ENCODE measurements at places on chromosomes 1 and 21.

GRCh38 chr1:85148524-85149250, 52.1 kb downstream of the SYDE2 start:
- DNase-seq: peak; percentile 68

DNA sequence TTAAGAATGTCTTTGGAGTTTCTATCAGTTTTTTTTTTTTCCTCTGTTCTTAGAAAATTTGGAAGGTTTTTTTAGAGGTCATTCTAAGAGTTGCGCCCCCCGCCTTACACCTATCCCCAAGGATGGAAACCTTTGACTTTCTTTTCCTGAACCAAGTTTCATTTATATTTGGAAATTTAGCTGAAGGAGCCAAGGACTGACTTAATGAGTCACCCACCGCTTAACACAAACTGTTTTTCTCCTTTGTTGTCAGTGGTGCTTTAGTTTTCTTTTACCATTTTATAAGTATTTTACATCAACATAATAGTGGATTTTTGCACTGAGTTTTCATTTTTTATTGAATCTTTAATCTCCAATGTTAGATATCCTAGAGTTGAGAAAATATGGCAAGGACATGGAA, 25.3 kb downstream of the USP25 start:
- no peak for DNase-seq

- DNase-seq: no peak
Observed at GRCh38 chr1:156154317-156154749, 948 bp downstream of the SEMA4A start.

- DNase-seq: peak; percentile 51
Observed at GRCh38 chr1:9315411-9316079, 22.9 kb downstream of the SPSB1 start.

DNA sequence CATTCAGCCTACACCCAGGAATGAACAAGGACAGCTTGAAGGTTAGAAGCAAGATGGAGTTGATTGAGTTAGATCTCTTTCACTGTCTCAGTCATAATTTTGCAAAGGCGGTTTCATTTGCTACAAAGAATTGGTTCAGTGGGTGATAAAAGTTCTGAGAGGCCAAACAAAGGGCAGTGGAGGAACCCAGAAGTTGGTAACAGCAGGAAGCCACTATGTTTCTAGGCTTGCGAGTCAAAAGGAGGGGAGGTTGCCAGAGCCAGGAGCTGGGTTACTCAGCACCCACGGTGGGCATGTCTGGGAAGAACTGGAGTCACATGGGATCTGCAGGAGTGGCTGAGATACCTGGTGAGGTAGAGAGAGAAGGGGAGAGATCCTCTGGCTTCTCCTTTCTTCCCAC, 64.2 kb upstream of the MRPS6 start:
- DNase-seq: no peak

DNA sequence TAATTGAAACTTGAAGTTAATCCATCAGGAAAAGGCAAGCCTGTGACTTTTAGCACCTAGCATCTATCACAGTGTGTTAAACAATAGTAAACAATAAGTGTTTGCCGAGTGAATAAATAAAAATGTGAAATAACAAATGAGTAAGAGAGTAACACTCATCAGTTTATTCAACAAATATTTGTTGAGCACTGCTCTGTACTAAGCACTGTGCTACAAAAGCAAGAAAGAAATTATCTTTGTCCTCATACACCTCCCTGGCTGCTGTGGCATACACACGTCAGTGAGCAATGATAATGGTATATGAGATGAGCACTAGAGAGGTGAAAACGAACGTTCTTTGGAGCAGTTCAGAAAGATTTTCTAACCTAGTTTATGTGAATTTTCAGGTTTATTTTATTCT, 295.0 kb upstream of the LRRC7 start:
- no peak for DNase-seq

DNA sequence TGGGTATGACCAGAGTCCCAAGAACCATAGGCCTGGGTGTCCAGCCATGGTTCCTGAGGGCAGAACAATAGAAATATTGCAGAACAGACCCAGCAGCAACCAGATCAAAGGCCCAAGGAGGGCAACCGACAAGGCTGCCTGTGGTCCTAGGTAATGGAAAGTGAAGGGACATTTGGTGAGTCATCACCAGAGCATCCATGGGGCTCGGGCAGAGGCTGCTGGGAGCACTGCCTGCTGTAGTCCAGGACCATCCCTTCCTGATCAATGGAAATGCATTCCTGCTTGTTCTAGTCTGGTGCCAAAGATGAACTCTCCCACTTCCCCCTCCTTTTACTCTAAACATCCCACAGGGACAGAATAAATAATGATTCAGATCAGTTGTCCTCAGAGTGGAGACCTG, 172.8 kb upstream of the CACNA1E start:
- no peak for DNase-seq

GRCh38 chr1:234525099-234525799, 46.3 kb upstream of the TARBP1 start:
- no peak for DNase-seq

DNA sequence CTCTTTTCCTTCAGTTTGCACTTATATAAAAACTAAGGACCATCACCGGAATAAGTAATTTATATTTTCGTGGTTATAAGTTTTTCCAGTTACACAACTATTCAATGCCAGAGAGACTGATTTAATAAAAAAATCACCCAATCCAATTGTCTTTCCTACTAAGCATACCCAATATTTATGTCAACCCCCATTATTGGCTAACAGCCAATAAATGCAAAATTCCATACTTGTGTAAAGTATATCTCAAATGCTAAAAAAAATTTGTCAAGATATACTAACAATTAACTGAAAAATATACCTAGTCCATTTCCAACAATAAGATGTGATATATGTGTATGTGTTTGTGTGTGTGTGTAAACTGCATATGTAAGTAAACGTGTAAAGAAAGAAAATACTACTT, 117.4 kb downstream of the AGBL4 start:
- no peak for DNase-seq

DNA sequence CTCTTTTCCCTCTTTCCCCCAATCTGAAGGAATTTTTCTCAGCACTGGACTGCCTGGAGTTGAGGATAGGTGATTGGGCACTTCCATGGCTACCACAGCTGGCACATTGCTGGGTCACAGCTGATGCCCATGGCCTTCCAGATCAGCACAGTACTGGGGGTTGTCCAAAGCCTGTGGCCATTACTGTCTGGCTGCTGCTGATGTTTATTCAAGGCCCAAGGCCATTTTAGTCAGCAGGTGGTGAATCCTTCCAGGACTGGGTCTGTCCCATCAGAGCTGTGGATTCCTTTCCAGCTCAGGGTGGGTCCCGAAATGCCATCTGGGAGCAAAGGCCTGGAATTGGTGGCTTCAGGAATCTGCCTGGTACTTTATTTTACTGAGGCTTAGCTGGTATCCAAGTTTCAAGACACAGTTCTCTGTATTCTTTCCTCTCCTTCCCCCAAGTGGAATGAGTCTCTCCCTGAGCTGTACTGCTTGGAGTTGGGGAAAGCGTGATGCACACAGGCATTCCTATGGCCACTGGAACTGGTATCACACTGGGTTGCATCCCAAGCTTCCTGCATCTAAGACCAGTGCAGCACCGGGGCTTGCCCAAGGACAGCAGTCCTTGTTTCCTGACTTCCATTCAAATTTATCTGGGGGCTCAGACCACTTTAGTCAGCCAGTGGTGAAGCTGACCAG, 19.1 kb downstream of the GPR88 start:
- DNase-seq: no peak

DNA sequence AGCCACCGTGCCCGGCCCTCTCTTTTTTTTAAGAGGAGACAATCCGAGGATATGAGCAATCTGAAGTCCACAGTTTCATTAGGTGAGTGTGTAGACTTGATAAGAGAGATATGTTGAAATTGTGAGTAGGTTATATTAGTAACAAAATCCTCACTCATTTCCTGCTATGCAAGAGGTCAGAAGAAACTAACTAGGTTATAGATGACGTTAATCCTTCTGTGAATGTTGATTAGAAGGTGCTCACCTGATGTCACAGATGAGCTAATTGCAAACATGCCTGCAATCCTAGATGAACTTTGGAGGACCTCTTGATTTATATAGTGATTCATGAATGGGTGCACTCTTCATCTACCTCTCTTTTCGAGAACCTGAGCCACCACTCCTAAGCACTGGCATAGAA, 29.3 kb downstream of the NTMT2 start:
- DNase-seq: no peak

DNA sequence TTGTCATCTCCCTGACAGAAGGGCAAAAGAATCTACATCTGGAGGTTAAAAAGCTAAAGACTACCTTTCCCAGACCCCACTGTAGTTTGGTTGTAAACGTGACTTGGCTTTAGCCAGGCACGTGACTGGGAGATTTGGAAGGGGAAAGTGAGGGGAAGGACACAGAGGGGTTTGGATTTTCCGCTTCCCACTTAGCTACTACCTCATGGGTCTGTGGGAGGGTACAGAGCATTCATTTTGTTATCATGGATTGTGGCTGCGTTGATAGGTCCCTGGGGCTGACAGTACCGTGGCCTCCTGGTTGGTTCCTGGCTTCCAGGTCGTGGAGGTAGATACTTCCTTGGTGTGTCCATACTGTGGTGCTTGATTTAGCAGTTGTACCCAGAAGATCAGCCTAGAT, 2.6 kb downstream of the CHD1L start:
- no peak for DNase-seq

- DNase-seq: no peak
Observed at GRCh38 chr1:5574641-5575040, 417.6 kb downstream of the NPHP4 start.

GRCh38 chr1:15038232-15039016, 115.1 kb upstream of the TMEM51 start:
- DNase-seq: no peak

GRCh38 chr1:101257500-101258325, 20.9 kb downstream of the S1PR1 start:
- no peak for DNase-seq

- DNase-seq: no peak
Observed at GRCh38 chr1:180927348-180927747, 14.7 kb downstream of the KIAA1614 start.

DNA sequence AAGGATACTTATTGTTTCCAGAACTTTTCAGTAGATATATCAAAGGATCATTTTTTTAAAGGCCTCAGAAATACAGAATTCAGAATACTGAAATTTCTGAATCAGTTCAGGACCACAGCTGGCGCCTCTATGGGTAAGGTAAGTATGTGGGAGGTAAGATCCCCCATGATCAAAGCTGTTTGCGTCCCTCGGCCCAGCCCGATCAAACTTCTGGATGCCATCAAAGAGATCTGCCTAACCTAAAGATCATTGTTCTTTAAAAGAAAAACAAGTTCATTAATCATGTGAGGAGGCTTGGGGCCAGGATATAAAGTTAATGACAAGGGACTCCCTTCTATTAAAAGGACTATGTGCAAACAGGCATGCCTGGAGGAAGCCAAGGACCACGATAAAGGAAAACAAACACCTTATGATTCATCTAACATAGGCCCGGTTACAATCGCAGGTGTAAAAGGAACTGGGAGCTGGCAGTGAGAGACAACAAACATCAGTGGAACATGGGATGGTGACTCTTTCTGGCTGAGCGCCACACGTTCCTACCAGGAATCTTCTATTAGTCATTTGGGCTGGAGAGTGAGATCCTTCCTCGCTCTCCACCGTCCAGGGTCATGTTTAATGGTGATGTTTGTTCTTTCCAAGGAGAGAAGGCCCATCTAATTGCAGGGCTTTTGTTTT, 2.8 kb upstream of the BACE2 start:
- peak; percentile 8 for DNase-seq

DNA sequence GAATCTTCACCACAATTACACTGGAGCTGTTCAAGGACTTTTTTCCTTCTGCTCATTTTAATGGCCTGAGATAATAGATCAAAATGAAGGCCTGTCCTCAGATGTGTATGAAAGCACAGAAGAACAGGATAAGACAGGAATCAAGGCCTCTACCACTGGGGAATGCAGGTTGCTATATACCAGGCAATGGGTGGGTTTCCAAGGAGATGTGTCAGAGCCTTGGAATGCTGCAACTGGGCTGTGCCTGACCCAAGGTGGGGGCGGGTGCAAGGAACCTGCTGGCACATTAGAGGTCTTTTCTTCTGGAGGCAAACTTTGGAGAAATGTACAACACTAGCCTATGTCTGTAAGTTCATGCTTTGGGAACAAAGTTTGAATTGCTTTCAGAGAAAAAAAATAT, 21.7 kb upstream of the LAMC2 start:
- DNase-seq: no peak

- no peak for DNase-seq
Observed at GRCh38 chr1:197905699-197906351, 3.4 kb downstream of the C1orf53 start.

- no peak for DNase-seq
Observed at GRCh38 chr1:54471588-54471987, 65.4 kb upstream of the SSBP3 start.

GRCh38 chr1:246448373-246448772, 58.7 kb downstream of the SMYD3 start:
- no peak for DNase-seq

- no peak for DNase-seq
Observed at GRCh38 chr1:55150880-55151588, 64.1 kb downstream of the USP24 start.

- no peak for DNase-seq
Observed at GRCh38 chr1:27090911-27091310, 64.0 kb downstream of the SLC9A1 start.

DNA sequence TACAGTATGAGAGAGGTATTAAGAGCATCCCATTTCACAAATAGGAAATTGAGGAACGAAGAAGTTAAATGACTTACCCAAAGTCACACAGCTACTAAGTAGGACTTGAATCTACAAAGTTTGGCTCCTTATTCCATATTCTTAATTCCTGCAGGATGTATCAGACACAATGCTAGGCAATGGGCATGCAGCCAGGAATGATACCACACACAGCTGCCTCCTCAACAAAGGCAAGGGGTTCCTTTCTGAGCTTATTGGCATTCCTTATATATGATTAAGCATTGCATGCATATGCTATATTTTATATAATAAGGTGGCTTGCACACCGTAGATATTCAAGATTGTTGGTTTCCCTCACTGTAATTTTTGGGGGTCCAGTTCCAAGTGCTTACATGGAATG, 34.2 kb upstream of the JUN start:
- DNase-seq: peak; percentile 97

DNA sequence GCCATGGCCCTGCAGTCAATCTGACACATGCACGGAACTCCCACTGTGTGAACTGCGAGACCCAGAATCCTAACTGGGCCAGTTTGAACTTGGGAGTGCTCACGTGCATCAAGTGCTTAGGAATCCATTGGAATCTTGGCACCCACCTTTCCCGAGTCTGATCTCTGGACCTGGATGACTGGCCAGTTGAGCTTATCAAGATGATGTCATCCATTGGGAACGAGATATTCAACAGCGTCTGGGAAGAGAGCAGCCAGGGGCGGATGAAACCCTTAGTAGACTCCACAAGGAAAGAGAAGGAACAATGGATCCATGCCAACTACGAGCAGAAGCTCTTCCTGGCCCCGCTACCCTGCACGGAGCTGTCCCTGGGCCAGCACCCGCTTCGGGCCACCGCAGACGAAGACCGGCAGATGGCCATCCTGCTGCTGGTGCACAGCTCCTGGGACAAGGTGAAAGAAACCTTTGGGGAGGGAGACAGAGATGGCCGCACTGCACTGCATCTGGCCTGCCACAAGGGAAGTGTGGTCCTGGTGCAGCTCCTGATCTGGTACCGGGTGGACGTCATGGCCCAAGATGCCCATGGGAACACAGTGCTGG, 3.1 kb upstream of the TDRD5 start:
- no peak for DNase-seq

All from foreskin fibroblast (primary cell).